ENCODE measurements at places on chromosomes 1 and 21.

DNA sequence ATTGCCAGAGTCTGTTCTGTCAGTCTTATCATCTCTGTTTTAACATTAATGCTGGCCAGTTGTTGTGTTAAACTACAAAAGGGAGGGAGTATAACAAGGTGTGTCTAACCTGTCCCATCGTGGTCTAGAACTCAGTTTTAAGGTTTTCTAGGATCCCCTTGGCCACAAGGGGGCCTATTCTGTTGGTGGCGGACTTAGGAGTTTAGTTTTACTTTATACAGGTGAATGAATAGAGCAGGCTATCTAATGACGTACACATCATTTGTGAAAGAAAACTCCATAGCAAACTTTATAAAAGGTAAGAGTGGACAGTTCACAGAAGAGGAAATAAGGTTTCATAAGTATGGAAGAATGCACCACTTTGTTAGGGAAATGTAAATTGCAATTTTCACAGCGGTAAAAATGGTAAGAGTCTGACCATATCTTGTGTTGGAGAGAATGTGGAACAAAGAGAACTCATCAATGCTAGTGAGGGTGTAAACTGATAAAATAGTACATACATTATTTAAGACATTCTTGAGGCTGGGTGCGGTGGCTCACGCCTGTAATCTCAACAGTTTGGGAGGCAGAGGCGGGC lies 2.5 kb upstream of the ATF6 start:
- DNase-seq, result peak; percentile 20

DNA sequence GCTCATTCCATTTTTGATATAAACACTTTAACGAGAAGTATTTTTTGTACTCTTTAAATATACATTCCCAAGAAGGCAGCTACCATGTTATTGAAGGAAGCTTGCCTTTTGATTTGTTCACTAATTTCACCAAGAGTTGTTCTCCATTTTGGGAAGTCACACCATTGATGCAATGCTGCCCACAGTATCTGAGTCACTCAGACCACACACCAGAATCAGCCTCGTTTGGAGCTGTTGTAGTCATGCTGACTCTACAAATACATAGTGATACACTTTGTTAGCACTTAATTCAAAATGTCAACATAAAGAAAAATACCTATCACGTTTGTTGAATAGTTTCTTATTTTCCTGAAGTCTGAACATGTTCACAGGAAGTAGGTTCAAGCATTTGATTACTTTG lies 78.7 kb downstream of the PAPPA2 start:
- no peak for DNase-seq

GRCh38 chr1:221644145-221644448 lies 97.8 kb downstream of the DUSP10 start:
- no peak for DNase-seq

- DNase-seq, result no peak
Measured at GRCh38 chr21:46416551-46416950, 42.1 kb upstream of the DIP2A start.

DNA sequence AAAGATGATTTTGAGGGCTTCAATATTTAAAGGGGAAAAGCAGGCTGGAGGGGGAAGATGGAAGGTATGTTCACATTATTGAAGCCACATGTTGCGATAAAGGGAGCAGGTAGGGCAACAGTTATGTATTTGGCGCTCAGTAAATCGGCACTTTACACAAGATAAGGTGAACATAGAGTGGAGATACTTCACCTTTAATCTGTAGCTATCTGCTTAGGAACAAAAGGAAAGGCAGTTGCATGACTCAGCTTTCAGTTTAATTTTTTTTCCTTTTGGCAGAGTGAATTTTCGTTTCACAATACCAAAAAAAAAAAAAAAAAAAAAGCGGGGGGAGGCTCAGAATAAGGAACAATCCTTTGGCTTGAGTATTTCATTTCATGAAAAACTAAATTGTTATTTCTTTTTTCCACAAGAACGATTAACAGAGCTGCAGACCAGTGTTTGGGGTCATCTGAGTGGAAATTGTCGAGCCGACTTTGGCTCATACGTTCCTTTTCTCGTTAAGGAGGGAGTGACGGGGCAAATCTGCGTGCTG lies 1.1 kb upstream of the COQ8A start:
- DNase-seq, result no peak

GRCh38 chr1:1122981-1123480 lies 7.1 kb upstream of the C1orf159 start:
- DNase-seq, result no peak

- DNase-seq, result peak; percentile 94
Measured at GRCh38 chr1:179025125-179025974, at the start of gene FAM20B. Gene FAM20B (plus strand): TSS chr1:179025894. CDS start chr1:179043848, 17,954 bp downstream.

DNA sequence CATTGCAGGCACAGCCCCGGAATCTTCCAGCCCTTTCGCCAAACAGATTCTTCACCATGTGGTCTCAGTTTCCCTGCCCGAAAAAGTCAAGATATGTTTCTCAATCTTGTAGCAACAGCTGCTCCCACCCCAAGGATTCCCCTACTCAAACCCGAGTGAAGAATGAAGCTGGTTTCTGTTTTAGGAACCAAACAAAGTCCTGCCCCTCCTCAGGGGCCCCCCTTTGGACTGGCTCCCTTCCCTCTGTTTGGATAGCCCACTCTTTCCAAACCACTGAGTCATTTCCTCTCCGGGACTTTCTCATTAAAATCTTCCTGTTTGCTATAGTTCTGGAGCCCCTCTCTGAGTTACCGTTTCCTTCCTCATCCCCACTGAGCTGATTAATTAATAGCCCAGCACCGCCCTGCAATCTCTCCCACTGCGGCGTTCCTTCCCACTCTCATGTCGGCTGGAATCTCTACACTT lies 100.9 kb downstream of the TSEN15 start:
- no peak for DNase-seq

- DNase-seq, result no peak
Measured at GRCh38 chr1:228275179-228275429, 67.3 kb downstream of the OBSCN start.
